ENCODE measurements at places on chromosomes 2 and 18.

DNA sequence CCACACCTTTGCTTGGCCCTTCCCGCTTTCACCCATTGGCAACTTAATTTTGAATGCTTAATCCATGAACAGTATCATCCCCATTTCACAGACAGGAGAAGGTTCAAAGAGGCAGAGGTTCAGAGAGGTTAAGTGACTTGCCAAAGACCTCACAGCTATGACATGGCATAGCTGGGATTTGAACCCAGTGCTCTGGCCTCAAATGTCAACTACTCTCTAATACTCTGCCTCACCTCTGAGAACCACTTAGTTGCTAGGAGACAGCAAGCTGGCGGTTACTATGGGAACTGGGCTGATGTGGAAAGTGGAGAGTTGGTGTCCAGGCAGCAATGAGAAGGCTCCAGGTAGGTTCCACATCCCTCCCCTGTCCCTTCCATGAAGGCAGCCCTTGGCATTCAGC, 15.8 kb upstream of the PRSS56 start:
- no peak for DNase-seq

- DNase-seq, result no peak
Measured at GRCh38 chr2:40093021-40093675, 314.1 kb upstream of the THUMPD2 start.

DNA sequence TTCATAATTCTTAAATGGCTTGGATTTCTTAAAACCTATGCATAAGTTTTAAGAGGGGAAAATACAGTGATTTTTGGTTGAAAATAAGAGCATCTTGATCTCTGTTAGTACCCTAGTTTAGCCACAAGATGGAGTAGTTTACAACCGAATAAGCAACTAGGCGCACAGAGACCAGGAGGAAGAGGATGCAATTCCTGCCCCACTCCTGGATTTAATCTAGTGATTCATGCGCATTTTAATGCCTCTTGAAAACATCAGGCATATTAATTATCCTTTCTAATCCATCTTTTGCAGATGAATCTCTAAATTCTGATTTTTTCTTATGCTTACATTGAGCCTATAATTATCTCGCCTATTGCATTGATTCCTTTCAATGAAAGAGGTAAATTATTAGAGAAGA, 76.7 kb downstream of the MRPS9 start:
- peak; percentile 13 for DNase-seq

- no peak for DNase-seq
Measured at GRCh38 chr2:168602846-168603401, 146.9 kb downstream of the CERS6 start.

DNA sequence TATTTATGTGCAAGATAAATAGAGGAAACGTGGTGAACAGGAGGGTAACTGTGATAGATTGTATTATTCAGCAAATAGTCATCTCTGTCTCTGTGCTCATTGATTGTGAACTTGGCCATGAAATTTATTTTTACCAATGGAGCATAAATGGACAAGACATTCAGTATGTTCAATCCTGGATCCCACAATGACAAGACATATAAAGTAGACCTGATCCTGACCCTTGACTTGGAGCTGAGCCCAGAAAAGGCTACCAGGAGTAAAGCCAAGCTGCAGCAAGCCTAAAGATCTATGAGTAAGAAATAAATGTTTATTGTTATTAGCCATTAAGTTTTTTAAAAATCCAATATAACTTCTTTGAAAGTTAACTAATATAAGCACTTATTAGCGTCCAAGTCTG, 531.2 kb downstream of the PIK3C3 start:
- DNase-seq, result no peak

DNA sequence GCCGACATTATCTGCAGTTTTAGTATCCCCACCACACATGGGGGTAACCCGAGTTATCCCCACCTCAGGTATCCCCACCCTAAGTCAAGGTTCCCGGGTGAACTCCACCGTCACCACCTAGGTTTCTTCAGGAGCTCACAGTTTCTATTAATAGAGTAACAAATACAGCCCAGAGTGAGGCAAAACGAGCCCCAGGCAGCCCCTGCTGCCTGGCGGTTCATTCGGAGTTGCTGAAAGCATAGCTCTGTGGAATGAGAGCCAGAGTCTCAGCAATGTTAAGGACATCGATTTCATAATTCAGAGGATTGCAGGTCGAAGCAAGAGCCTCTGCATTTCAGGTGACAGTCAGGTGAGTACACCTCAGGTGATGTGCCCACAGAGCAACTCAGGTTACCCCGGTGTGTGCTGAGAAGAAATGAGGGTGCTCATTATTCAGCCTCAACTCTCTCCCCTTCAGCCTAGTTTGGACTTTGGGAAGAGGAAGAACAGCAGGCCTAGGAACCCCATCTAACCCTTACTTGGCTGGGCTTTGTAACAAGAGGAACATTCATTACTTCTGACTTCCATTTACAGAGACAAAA, 10.7 kb downstream of the SATB2 start:
- no peak for DNase-seq

GRCh38 chr2:9844576-9844975, 1.3 kb downstream of the TAF1B start:
- DNase-seq, result no peak

Measured in right renal cortex interstitium (tissue), 3 donors.